ENCODE measurements at places on chromosomes 2 and 18. TPM values are rescaled to one million over a fixed set of nuclear protein-coding genes. Genes with fewer than 3 reads are reported as not detected.

The L3MBTL4 gene
- total RNA-seq = not detected

The COPS8 gene
- total RNA-seq = 144 TPM

The SOX11 gene
- not detected for total RNA-seq

The ATP6V1B1 gene
- total RNA-seq = 3.6 TPM

The REG3A gene
- total RNA-seq = not detected

All from A549 treated with Hydrocortisone at 1 μM for 4 hours (cell line).